Muscle of leg (tissue), 16 donors: ENCODE measurements at places on chromosomes 1 and 21.

DNA sequence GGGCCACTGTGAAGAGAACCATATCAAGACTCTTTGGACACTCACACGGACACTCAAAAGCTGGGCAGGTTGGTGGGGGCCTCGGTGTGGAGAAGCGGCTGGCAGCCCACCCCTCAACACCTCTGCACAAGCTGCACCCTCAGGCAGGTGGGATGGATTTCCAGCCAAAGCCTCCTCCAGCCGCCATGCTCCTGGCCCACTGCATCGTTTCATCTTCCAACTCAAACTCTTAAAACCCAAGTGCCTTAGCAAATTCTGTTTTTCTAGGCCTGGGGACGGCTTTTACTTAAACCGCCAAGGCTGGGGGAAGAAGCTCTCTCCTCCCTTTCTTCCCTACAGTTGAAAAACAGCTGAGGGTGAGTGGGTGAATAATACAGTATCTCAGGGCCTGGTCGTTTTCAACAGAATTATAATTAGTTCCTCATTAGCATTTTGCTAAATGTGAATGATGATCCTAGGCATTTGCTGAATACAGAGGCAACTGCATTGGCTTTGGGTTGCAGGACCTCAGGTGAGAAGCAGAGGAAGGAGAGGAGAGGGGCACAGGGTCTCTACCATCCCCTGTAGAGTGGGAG, 36.3 kb upstream of the TDRD10 start:
- DNase-seq: no peak

DNA sequence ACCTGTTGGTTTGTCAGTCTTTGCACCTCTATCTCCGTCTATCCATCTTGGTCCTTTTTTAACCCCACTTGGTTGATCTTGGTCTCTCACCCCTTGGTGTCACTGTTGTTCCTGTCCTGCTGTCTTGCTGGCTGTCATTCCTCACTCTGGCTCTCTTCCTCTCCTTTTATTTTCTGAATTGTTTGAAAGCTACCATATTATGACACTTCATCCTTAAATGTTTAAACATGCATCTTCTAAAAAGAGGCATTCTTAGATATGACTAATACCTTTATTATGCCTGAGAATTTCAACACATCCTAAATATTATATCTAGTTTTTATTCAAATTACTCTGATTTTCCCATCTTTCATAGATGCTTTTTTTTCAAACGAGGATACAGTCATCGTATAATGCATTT, 37.0 kb downstream of the BACH1 start:
- no peak for DNase-seq

- DNase-seq: no peak
Observed at GRCh38 chr21:39645331-39645730, 32.6 kb downstream of the B3GALT5 start.

GRCh38 chr1:12760256-12760795, 13.2 kb upstream of the PRAMEF12 start:
- DNase-seq: no peak

GRCh38 chr1:62794053-62794452, 10.1 kb downstream of the ATG4C start:
- DNase-seq: no peak

DNA sequence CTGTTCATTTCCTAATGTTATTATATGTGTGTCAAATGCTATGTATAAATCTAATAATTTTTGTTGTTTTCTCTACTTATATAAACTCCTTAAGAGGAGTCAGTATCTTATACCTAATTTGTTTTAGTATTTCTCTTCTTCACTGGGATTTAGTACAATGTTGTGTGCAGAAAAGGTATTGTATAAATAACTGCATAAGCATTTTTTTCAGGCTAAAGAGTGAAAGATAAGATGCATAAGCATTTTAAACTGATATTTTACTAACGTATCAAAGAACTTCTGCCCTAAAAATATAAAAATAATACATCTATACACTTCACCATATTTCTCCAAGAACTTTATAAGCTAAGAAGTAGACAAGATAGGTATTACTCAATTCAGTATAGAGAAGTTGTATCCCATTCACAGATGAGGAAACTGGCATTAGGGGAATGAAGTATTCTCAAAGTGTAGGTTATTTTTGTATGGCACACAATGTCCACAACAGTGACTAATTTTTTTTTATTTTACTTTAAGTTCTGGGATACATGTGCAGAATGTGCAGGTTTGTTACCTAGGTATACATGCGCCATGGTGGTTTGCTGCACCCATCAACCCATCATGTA, 59.3 kb downstream of the NUP210L start:
- DNase-seq: no peak

- DNase-seq: peak; percentile 11
Observed at GRCh38 chr1:188877668-188878067, 1600.0 kb downstream of the BRINP3 start.

DNA sequence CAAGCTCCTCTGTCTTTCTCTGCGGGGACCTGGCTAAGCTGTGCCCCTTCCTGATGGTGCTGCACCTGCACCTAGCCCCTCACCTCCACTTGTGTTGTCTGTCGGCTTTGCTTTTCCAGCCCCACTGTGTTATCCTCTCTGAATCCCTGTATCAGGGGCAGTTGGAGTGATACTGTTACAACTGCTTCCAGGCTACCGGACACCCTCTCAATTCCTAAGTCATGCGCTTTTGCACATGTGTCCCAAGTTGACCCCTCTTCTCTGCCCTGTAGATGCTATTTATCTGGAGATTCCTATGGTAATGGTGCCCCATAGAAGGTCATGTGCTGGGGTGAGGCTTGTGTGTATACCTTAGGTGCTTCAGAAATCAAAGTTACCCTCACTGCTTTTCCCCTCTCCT, 58.9 kb downstream of the TBCE start:
- no peak for DNase-seq

DNA sequence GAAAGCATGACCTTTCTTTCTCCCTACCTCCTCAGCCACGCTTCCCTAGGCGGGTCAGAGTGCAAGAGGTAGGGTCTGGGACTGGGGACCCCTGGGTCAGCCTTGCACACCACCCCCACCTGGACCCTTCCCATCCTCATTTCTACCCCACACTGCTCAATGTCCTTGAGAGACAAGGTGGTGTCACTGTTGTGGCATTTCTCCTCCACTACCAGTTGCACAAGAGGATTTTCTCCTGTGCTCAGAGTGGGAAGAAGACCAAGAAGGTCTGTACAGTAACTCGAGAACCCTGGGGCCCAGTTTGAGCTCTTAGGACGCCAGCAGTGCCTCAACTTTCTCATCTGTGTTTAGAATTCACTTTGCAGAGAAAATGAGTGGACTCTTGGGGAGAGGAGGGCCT, 49.4 kb upstream of the CD34 start:
- DNase-seq: no peak

GRCh38 chr1:171814692-171815091, 26.6 kb upstream of the DNM3 start:
- no peak for DNase-seq
